Psoas muscle (tissue), 8 donors: ENCODE measurements at places on chromosomes 2 and 18. TPM values are rescaled to one million over a fixed set of nuclear protein-coding genes. Genes with fewer than 3 reads are reported as not detected.

The RBBP8 gene
- 2.8 TPM for total RNA-seq

The IGFBP2 gene
- 25.5 TPM for total RNA-seq

The NOSTRIN gene
- 6.5 TPM for total RNA-seq

The KLHL29 gene
- 8.6 TPM for total RNA-seq

The TUBB8B gene
- not detected for total RNA-seq

The ATP6V1C2 gene
- total RNA-seq, result 0.12 TPM

The MTCL1 gene
- total RNA-seq, result 5.3 TPM

The ACVR1C gene
- total RNA-seq, result 1.3 TPM

The TRIM54 gene
- total RNA-seq, result 784 TPM

The HTR2B gene
- 0.17 TPM for total RNA-seq

The COL5A2 gene
- total RNA-seq, result 3.9 TPM

The CYTIP gene
- total RNA-seq, result 0.48 TPM

The HSPE1 gene
- total RNA-seq, result 108 TPM

The MRPS9 gene
- 62.4 TPM for total RNA-seq

The C1QL2 gene
- total RNA-seq, result not detected

The RNF125 gene
- 1.3 TPM for total RNA-seq

The LOXHD1 gene
- 0.12 TPM for total RNA-seq

The LRRC30 gene
- 8.2 TPM for total RNA-seq

The CFAP221 gene
- total RNA-seq, result 0.36 TPM

The GPR75 gene
- 1.3 TPM for total RNA-seq

The TEKT4 gene
- 0.17 TPM for total RNA-seq

The RFTN2 gene
- total RNA-seq, result 0.92 TPM

The FBXO11 gene
- 36.8 TPM for total RNA-seq

The FBXO48 gene
- total RNA-seq, result 0.97 TPM

The LYPD1 gene
- total RNA-seq, result not detected

The SPDYA gene
- 0.61 TPM for total RNA-seq

The PDE1A gene
- total RNA-seq, result 4.2 TPM

The CREG2 gene
- total RNA-seq, result not detected

The UGT1A10 gene
- not detected for total RNA-seq

The DAPL1 gene
- total RNA-seq, result not detected

The DSG1 gene
- not detected for total RNA-seq

The SCRN3 gene
- 28.1 TPM for total RNA-seq

The ANXA4 gene
- total RNA-seq, result 19.9 TPM

The KIAA2012 gene
- 0.06 TPM for total RNA-seq

The TPRKB gene
- total RNA-seq, result 27.7 TPM

The CYP27C1 gene
- total RNA-seq, result 0.13 TPM

The CCDC141 gene
- 12.3 TPM for total RNA-seq

The GBX2 gene
- not detected for total RNA-seq

The ACKR3 gene
- total RNA-seq, result 14.7 TPM

The TTC32 gene
- 6.8 TPM for total RNA-seq
